ENCODE measurements at places on chromosomes 7 and 10. TPM values are rescaled to one million over a fixed set of nuclear protein-coding genes. Genes with fewer than 3 reads are reported as not detected.
A peak's percentile ranks its signal among the peaks of the same experiment; 100 is the strongest.

Gene GBX1
- not detected for total RNA-seq

Gene NAT16
- total RNA-seq: not detected

Gene C10orf53
- not detected for total RNA-seq

Gene FLNC
- total RNA-seq: 0.57 TPM

Gene CALHM3
- total RNA-seq: not detected

Gene TLL2
- 0.12 TPM for total RNA-seq

Gene AKR1D1
- total RNA-seq: not detected

Gene LRRN3
- not detected for total RNA-seq

Gene GRID2IP
- total RNA-seq: not detected

Gene SUFU
- total RNA-seq: 2.2 TPM

Gene COPG2
- total RNA-seq: 26.7 TPM

DNA sequence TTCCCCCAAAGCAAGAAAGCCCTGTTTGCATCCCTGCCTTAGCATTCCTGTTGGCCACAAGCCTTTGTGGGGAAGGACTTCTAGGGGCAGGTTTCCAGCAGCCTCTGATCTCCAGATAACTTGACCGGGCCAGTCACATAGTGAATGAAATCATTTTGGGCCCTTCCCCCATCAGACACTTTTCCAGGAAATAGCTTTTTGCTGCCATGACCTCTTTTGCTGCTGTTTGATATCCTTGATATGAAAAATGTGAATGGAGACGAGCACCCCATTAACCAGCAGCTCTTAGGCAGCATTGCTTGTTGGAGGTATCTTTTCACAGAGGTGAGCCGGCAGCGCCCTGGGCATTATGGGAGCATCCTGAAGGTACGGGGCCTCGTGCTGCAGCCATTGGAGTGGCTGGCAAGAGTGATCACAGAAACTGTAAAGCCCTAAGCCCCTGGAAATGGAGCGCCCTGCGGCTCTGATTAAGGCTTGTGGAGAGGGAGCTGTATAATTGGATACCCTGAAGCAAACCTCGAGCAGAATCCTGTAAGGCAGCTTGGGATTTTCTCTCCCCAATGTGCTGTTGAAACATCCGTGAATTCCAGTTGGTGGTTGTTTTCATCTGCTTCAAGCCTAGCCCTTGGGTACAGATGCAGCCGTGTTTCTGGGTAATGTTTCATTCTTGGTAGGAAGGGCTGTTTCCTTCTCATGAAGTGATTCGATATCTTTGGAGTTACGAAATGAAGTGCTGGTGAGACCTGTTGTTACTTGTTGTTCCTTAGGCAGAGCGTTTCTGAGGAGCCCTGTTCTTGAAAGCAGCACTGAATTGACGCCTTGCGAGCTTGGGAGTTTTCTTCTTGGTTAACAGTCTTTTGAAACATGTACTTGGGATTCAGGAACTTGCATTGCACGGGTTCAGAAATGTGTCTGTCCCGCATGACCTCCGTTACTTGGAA lies 179.0 kb downstream of the PTEN start:
- no peak for DNase-seq

DNA sequence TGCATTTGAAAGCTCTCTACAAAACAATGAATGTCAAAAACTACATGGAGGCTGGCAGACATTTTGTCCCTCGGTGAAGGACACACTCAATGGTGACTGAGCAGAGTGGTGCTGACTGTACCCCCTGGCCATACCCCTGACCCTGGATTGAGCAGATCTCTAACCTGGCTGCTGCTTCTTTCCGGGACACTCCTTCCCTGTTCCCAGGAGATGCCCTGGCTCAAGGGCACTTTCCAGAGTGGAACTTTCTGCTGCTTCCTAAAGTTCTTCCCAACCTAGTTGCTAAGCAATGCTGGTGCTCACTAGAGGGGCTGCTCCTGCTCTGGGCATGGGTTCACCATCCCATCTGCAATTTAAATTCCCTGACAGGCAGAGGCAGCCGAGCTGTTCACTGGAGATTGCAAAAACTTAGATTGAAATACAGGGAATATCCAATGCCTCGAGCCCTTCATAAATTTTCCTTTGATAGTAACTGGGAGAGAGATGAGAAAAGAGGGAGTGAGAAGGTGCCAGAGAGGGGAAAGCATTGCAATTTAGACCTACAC lies 384.3 kb upstream of the PODXL start:
- DNase-seq: no peak

DNA sequence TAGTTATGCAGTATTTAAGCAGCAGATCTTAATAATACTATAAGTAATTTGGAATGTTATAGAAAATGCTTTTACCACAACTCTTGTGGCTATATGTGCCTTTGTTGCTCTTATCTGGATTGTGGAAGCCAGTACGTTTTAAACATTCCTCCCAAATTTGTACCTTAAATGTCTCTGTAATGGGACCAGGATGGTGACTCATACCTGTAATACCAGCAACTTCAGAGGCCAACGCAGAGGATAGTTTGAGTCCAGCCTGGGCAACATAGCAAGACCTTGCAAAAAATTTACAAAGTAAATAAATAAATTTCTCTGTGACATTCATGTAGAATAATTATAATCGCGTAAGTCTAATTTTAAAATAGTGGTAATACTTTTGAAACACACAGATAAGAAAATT lies 283.1 kb downstream of the POM121L12 start:
- no peak for DNase-seq

- no peak for DNase-seq
Measured at GRCh38 chr7:92228100-92228499, 17.6 kb downstream of the KRIT1 start.

GRCh38 chr7:128039544-128039953 lies 8.3 kb upstream of the LRRC4 start:
- no peak for DNase-seq

- peak; percentile 14 for DNase-seq
Measured at GRCh38 chr10:89414879-89415821, 782 bp downstream of the IFIT5 start.

- DNase-seq: no peak
Measured at GRCh38 chr7:121195874-121196273, 132.9 kb upstream of the WNT16 start.

- DNase-seq: no peak
Measured at GRCh38 chr7:20343205-20343604, 12.5 kb downstream of the ITGB8 start.

DNA sequence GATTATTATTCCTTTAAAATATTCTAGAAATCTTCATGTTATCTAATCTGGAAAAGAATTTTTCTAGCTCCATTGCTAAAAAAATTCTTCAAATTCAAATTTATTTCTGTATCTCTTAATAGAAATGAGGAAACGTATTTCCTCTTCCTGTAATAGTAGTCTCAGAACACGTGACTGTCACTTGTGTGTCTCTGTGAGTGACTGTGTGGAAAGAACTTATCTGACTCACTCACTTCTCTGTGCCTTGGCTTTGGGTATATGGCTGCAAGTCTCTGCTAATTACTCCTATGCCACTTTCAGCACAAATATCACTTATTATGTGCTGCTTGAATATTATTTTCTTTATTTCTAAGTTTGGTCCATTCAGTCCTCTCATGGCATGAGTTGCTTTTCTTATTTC lies 132.7 kb downstream of the CNTNAP2 start:
- no peak for DNase-seq

GRCh38 chr7:77338883-77339629 lies 77.1 kb downstream of the GSAP start:
- DNase-seq: no peak

DNA sequence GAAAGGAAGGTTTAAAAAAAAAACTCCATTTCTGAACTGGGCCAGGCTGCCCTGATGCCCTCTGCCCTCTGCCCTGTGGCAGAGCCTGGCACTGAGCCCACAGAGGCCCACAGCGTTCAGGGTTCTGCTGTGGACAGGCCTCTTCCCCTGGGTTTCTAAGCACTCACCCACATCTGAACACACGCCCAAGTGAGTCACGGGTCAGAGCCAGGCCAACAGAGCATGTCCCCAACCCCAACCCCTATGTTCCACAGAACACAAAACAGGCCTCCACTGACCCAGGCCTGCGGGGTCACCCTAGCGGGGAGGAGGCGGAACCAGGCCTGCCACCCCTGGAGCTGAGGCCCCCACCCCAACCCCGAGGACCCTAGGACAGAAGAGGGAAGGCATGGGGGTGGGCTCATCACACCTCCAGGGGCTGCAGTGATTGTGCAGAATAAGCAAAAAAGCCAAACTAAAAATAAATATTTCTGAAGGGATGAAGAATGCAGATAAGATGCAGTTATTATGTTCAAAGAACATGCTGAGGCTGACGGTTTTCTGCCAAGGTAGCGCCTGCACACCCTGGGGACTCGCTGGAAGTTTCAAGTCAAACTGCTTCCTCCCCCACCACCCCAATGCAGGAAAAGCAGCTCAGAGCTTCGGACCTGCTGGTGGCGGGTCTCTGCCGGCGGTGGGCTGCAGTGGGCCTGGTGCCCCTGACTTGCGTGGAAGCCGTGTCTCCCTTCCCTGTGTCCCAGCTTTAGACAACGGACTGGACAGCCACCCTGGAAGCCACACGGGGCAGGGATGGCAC lies 5.4 kb downstream of the WDR86 start:
- no peak for DNase-seq

GRCh38 chr10:98238391-98238790 lies 29.6 kb downstream of the LOXL4 start:
- no peak for DNase-seq

- DNase-seq: no peak
Measured at GRCh38 chr7:90347759-90348158, 1.2 kb downstream of the GTPBP10 start.

- DNase-seq: no peak
Measured at GRCh38 chr7:106793015-106793975, 71.8 kb upstream of the PIK3CG start.

- peak; percentile 54 for DNase-seq
Measured at GRCh38 chr10:4825868-4826791, at the start of gene AKR1E2. AKR1E2 (plus strand) TSS chr10:4826207; CDS start chr10:4826325, 118 bp downstream.

DNA sequence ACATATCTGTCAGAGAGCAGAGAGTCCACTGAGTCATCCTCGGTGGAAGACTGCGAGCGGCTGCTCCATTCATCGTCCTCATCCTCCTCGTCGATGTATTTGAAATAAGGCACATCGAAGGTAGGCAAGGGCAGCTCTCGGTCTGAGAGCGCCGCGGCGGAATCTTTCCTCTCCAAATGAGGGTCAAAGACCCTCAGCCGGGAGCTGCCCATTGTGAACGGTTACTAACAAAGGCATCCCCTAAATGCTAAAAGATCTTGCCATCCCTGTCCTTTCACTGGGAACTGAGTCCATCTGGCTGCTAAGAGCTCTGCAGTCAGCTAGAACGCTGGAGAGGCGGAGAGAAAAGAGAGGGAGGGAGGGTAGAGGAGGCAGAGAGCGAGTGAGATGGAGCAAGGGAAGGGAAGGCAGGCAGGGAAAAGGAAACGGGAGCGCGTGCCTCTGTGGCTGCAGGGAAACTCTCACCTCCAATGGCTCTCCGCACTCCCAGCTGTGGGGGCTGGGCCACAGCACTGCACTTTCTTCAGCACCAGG lies 163.4 kb downstream of the RAPGEF5 start:
- no peak for DNase-seq

- DNase-seq: no peak
Measured at GRCh38 chr10:114343623-114344505, 60.4 kb downstream of the AFAP1L2 start.

GRCh38 chr10:72242675-72243074 lies 26.6 kb upstream of the ASCC1 start:
- DNase-seq: no peak

- no peak for DNase-seq
Measured at GRCh38 chr10:62182595-62182994, 86.0 kb downstream of the RTKN2 start.

GRCh38 chr7:92934096-92934495 lies 97.7 kb upstream of the CDK6 start:
- DNase-seq: no peak

GRCh38 chr7:114930829-114931655 lies 9.1 kb downstream of the MDFIC start:
- DNase-seq: no peak

GRCh38 chr7:92625617-92626016 lies 35.4 kb upstream of the FAM133B start:
- DNase-seq: no peak

- DNase-seq: no peak
Measured at GRCh38 chr10:99143011-99143410, 92.6 kb downstream of the HPSE2 start.

GRCh38 chr10:5090551-5090950 lies 3.7 kb upstream of the AKR1C3 start:
- DNase-seq: no peak

DNA sequence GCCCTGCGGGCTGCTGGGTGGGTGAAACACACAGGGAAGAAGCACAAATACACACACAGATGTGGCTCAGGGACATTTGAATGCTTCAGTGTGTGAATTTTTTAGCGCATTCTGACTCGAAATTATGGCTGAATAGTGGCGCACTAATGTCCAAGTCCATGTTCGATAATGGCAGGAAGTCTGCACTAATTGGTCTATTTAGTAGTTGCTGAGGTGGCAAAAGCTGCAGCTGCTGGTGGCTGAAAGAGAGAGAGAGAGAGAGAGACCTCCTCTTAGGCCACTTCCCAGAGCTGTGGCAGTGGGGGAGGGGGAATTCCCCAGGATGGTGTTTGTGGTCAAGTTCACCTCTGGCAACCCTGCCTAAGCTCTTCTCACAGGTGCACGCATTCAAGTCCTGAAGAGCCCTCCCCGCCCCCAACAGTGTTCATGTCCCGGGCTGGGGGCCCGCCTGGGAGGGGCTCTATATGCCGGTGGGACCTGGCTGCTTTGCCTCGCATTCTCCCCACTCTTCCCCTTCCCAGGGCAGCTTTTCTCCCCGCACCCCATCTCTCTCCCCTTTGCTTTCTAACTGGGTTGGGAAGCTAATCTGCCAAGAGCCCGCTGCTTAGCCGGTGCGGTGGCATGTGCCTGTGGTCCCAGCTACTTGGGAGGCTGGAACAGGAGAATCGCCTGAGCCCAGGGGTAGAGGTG lies 6.0 kb upstream of the MNX1 start:
- no peak for DNase-seq

GRCh38 chr7:103765901-103766300 lies 223.6 kb downstream of the RELN start:
- no peak for DNase-seq

- DNase-seq: no peak
Measured at GRCh38 chr7:148253629-148254028, 336.9 kb upstream of the C7orf33 start.

DNA sequence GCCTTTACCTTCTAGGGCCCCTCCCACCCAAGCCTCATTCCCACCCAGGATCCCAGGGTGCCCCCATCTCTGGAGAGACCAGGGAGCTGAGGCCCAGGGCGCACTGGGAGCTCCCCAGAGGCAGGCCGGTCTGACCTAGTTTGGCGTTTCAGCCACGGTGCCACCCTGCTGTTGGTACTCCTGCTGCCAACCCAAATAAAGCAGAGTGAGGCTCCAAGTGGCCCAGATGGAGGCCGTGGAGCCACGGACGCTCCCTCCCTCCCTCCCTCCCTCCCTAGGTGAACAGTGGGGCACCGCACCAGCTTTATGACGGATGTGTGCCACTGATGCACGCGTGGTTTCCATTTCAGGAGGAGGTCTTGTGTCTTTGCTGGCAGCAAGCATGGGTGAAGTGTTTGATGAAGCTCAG lies 1.8 kb downstream of the INPP5A start:
- DNase-seq: no peak

Data from NCI-H460 (cell line).